ENCODE measurements at places on chromosomes 1 and 21.

- no peak for DNase-seq
Measured at GRCh38 chr1:162062542-162063015, 6.9 kb upstream of the NOS1AP start.

- no peak for DNase-seq
Measured at GRCh38 chr1:9690440-9691107, 39.0 kb downstream of the PIK3CD start.

DNA sequence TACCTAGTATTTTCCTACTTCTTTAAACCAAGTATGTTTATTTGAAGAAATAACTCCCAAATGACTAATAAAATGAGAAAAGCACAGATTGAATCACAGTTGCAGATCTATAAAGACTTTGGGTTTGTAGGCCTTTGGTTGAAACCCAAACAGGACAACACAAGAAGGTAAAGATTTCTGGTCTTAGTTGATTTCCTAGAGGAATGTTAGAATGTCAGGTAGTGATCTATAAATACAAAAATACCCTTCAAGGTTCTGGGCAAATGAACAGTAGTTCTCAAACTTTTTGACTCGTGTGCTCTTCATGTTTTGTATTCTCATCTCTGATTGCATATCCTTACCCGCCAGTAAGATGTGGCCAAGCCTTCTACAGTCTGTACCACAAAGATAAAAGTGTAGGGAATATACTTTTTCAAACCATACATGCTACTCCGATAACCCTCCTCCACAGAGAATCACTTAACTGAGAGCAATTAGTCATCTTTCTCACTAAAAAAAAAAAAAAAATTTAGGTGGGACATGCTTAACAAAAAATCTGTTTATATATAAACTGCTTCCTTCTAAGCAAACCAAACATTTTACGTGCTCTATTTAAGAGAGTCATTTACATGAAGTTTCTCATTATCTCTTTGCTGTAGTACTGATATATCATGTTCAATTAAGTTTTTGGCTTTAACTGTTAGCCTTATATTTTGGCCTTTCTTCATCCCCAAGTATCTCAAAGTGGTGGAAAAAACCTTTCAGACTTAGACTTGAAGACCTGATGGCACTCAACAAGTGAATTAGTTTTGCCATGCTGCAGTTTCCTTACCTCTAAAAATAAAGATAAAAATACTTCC, 36.0 kb downstream of the CNIH4 start:
- DNase-seq, result no peak

- no peak for DNase-seq
Measured at GRCh38 chr1:16237343-16237830, 404 bp upstream of the CPLANE2 start.

DNA sequence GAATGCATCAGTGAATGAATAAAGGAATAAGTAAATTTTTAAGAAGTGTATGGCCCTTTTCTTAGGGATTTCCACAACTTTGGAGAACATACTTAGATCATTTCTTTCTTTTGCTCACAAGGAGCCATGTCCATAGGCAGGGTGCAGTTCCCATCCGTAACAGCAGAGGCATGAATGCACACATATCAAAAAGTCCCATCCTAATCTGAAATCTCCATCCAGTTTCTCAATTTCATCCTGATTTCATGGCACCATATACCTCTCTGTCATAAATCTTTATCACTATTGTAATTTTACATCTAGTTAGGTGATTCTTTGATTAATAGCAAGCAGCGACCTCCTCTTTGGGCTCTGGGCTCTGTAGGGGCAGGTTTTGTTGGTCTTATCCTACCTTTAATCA, 359.2 kb downstream of the RRAGC start:
- peak; percentile 24 for DNase-seq

GRCh38 chr1:205826016-205826806, 13.2 kb upstream of the SLC41A1 start:
- DNase-seq, result no peak

DNA sequence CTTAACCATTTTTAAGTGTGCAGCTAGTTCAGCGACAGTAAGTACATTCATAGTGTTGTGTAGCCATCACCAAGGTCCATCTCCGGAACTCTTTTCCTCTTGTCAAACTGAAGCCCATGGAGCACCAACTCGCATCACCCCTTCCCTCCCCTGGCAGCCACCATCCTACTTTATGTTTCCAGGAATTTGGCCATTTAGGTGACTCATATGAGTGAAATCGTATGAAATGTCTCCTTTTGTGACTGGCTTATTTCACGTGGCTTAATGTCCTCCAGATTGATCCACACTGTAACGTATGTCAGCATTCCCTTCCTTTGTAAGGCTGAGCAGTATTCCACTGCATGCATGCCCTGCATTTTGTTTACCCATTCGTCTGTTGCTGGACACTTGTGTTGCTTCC, 2.5 kb downstream of the COL6A2 start:
- DNase-seq, result no peak

DNA sequence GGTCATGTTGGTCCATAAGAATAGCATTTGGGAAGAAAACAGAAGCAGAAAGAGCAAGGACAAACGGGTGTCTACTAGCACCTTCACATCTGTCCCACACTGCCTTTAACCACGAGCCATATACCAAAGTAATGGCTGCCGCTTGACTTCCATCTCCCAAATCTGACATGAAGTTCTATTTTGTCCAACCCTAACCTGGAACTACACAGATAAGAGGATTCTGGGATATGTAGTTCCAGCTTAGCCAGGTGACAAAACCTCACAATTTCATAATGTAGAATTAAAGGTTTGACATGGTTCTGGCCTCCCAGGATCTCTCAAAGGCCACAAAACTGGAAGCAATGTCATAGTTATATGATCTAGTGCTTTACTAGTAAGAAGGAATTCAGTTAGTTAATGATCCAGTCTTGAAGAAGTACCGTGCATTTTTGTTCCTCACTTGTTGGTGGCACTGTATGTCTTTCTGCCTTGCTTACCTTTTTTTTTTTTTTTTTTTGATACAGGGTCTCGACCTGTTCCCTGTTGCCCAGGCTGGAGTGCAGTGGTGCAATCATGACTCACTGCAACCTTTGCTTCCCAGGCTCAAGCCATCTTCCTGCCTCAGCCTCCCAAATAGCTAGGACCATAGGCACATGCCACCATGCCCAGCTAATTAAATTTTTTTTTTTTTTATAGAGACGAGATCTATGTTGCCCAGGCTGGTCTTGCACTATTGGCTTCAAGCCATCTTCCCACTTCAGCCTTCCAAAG, 17.5 kb downstream of the PTGFRN start:
- DNase-seq, result no peak

DNA sequence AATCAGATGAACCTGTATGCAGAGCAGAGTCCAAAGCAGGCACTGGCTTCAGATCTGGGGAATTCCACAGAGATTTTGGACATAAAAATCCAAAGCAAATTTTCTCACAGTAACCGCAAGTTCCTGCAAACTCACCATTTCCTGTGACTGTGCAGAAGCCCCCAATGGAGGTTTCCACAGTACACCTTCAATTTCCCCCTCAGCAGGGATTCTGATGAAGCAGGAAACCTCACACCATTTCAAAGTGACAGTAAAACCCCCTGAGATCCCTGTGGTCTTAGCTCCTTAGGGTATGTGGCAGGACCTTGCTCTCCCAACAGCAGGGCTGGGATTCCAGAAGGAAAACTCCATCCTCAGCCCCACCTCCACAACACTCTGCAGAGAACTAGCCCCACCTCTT, 6.0 kb upstream of the TGFBR3 start:
- DNase-seq, result no peak

GRCh38 chr1:220521778-220522177, 6.2 kb upstream of the MARK1 start:
- no peak for DNase-seq

DNA sequence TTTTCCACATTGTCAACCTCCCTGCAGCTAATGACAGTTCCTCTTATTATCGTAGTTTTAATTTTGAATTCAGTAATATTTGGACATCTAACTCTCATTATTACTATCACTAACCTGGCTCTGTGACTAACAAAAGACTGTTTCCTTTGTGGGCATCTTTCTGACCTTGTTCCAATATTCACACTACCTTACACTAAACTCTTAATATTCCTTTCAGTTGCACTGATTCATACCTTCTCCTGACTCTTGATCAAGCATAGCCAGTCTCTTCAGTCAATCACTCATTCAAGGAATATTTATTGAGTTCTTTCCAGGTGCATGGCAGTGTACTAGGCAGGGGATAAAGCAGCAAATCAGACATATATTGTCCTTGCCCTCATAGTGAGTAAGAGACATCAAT, 7.8 kb upstream of the CTNNBIP1 start:
- no peak for DNase-seq

DNA sequence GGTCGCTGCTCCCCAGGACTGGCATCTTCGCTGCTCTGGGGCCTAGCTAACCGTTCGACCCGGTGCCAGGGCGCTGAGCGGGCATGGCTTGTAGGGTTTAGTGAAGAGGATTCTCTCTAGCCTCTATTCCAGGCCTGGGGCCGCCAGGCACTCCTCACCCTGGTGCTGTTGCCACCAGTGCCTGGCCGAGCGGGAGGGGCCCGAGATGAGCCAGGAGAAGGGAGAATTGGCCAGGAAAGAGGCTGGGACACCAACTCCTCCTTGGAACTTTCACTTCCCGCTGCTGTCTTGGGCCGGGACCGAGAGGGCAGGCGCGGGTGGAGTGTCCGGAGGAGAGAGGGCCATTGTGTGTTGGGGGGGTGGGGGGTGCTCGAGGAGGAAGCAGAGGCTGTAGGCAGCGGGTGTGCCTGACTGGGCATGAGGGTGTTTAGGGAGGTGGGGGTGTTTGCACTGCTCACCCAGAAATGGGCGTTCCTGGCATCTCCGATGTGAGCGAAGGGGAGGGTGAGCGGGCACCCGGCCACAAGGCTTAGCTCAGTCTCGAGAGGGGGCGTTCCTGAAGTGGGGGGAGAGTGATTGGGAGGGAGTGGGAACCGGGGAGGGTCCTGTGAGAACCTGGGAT, 772 bp downstream of the ADAM15 start:
- DNase-seq, result no peak

Data from HAP-1 (cell line).